Activated gamma-delta T cell treated with Interleukin-2 at 50 U/mL for 16 hours (primary cell): ENCODE measurements at places on chromosomes 13 and 19.

GRCh38 chr13:110628477-110628793 lies 13.1 kb downstream of the NAXD start:
- no peak for DNase-seq

- no peak for DNase-seq
Measured at GRCh38 chr13:37382146-37382545, 216.4 kb downstream of the POSTN start.

DNA sequence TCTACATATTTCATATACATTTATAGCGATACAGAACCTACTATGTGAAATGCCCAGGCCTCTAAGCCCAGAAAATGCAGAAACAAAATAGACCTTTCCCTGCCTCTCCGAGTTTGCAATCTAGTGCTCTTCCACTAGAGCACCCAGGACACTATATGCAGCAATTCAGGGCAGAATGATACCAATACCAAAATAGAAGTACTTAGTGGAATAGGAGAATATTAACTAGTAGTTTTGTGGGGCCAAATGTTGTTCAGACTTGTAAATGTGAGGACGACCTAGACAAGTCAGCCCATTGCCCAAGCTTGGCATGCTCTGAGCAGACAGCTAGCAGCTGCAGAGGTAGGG lies 35.8 kb upstream of the FLT1 start:
- DNase-seq: no peak

- no peak for DNase-seq
Measured at GRCh38 chr13:48510698-48511097, 22.2 kb downstream of the RCBTB2 start.

DNA sequence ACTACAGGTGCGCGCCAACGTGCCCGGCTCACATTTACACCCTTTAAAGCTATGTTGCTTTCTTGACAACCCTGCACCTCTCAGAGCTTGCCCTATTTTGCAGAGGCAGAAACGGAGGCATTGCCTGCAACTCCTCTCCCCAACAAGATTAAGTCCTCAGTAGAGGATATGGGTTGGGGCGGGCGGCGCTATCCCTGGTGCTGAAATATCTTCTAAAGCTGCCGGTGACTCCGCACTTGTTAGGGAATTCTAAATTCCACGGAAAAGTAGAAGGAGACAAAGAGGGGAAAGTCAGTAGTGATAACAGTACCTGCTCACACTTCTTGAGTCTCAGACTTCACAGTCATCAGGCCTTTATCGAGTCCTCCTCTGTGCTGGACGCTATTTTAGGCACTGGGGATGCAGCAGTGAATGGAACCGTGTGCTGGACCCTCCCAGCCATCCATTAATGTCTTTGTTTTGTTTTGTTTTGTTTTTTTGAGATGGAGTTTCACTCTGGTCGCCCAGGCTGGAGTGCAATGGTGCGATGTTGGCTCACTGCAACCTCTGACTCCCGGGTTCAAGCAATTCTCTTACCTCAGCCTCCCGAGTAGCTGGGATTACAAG lies 18.0 kb downstream of the SLC5A5 start:
- no peak for DNase-seq

DNA sequence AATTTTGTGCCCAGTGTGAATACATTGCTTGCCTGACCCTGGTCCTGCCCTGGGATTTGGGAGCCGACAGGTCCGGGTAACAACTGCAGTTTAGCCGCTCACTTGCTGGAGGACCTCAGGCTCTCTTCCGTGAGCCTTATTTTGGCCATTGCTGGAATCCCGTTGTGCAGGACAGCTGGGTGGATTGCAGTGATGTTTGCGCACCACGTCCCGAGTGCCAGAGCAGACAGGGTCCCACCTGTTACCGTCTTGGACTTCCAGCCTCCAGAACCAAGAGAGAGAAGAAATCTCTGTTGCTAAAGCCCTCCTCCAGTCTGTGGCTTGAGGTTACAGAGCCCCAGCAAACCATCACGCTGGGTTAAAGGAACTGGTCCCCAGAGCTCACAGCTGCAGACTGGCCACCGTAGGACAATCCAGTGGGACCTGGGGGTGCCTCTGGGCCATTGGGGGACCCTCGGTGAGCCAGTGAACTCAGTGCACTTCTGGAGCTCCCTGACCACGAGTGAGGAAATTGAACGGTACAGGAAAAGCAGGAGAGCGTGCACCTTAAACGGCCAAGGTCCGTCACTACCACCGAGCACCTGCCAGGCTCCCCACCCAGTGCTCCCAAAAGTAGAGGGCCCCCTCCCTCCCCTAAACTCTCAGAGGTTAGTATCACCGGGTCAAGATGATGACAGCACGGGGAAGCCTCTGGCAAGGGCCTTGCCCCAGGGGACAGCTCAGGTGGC lies 92.9 kb downstream of the GNG7 start:
- DNase-seq: no peak

- no peak for DNase-seq
Measured at GRCh38 chr13:66558506-66558905, 671.6 kb downstream of the PCDH9 start.

DNA sequence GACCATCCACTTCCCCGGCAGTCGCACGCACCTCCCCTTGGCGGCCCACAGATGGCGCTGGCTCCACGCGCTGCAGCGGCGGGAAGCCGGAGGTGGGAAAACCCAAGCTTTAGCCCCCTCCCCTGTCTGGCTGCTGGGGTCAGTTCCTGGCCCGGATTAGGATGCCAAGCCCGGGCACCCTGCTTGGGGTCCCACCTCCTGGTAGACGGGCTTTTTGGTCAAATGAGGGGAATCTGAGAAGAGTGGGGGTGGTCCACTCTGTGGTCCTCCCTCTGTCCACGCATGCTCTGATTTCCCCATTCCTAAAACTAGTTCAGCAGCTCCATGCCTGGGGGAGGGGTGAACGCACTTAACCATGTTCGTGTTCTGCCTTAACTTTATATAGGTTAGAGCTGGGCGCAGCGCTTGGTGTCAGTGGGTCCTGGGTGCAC lies 8.1 kb upstream of the ADGRE2 start:
- no peak for DNase-seq

GRCh38 chr19:294946-295686 lies 3.9 kb upstream of the PLPP2 start:
- peak; percentile 44 for DNase-seq

GRCh38 chr13:59991395-59991794 lies 172.3 kb downstream of the DIAPH3 start:
- no peak for DNase-seq

- no peak for DNase-seq
Measured at GRCh38 chr13:32496599-32497160, 41.9 kb downstream of the N4BP2L2 start.

- DNase-seq: no peak
Measured at GRCh38 chr13:78228940-78229339, 310.3 kb upstream of the EDNRB start.

- no peak for DNase-seq
Measured at GRCh38 chr13:111411151-111411858, 90.9 kb downstream of the TEX29 start.

DNA sequence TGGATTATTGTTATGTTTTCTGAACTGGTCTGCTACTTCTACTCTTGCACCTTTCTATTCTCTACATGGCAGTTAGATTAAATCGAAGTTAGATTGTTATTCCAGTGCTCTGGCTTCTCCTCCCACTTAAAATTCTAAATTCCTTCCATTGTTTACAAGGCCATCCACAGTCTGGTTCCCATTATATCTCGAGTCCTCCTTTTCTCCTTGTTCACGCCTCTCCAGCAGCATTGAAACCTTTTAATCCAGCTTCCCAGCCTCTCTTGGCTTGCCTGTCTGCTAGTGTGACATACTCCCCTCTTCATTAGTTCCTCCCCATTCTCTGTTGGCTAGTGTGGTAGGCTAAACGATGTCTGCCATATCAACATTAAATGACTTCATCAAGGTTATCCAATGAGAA lies 54.5 kb downstream of the DNAJC15 start:
- DNase-seq: no peak

DNA sequence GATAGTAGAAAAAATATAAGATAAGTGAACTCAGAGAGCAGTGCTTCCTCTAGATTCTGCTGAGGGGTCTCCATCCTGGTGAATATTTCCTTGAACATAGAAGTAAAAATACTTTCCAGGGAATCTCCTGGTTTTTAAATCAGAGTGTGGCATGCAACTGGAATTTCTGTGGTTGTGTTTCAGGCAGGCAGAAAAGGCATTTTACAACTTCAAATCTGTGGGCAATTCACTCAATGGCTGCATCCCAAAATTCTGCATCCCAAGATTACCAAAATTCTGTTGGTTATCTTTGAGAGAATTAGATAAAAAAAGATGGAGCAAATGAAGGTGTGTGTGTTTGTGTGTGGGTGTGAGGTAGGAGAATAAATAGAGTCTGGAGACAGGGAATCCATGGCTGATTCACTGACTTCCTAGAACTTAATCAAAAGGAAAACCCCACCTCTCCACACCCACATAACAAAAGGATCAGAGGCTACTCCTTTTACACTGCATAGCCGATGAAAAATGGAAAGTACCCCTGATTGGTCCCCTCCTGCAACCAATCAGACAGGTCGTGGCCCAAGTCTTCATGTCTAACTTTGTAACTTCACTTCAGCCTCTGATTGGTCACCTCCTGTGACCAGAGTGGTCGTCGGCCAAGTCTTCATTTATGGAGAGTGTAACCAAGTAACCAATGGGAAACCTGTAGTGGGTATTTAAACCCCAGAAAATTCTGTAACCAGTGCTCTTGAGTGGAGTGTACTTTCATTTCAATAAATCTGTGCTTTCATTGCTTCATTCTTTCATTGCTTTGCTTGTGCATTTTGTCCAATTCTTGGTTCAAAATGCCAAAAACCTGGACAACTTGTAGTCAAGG lies 112.8 kb downstream of the DLEU7 start:
- no peak for DNase-seq

- DNase-seq: no peak
Measured at GRCh38 chr13:51723529-51723928, 80.4 kb downstream of the DHRS12 start.

- no peak for DNase-seq
Measured at GRCh38 chr19:19661675-19662251, 1.7 kb downstream of the ATP13A1 start.

DNA sequence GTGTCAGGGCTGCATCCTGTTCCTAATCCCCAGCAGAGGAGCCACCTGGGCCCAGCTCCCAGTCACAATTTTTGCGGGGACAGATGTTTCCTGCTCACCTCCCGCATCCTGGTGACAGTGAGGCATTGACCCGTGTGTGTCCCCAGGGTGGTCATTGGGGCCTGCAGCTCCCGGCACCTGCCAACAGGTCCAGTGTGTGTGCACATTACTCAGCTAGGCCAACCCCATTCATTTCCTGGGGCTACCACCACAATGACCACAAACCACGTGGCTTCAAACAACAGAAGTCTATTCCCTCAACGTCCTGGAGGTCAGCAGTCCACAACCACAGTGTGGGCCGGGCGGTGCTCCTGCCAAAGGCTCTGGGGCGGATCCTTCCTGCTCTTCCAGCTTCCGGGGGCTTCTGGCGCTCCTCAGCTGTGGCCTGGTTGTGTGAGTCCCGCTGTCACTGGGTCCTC lies 11.9 kb upstream of the F2RL3 start:
- DNase-seq: no peak

GRCh38 chr19:10670876-10671804 lies 17.0 kb downstream of the ILF3 start:
- DNase-seq: no peak

GRCh38 chr19:41166944-41167804 lies 25.8 kb upstream of the CYP2S1 start:
- no peak for DNase-seq

- no peak for DNase-seq
Measured at GRCh38 chr13:73465617-73465971, 406.8 kb downstream of the KLF5 start.

DNA sequence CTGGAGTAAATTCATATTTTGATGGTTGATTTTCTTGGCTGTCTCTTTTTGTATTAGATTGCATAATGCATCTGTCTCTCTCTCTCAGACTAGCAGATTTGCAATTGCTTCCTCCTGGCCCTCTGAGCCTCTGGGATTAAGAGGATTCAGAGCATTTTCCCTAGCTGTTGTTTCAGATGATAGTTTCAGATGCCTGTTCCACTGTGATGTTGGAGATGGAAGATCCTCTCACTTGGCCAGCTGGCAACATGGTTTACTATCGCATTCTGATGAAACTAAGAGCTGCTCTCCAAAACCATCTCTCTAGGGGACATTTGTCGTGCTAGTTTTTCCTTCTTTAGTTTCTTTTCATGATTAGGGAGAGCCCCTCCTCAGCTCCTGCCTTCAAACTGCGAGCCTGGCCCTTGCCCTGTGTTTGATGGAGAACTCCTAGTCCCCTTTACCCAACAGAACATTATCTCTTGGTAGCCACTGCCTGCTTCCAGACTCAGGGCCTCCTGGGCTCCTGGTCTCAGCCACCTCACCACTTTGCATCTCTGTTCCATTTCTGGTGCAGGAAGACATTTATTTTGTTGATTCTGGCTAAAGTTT lies 244.6 kb downstream of the B3GLCT start:
- no peak for DNase-seq

DNA sequence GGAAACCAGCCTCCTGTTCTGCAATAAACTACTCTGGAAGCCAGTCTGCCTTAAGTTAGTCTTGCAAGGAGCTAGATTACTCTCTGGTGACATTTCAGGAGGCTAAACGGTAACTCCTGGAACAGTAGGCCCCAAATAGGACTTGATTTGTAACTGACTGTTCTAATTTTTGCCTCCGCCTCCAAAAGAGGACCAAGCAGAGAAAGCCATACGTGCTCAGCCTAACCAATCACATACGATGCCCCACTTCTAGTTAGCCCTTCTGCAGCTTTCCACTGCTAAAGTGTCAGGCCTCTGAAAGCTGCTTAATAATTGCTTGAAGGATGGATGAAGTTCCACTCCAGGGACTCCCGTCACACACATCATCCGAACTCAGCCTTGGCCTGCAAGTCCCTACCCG lies 744 bp downstream of the ZNF805 start:
- no peak for DNase-seq

DNA sequence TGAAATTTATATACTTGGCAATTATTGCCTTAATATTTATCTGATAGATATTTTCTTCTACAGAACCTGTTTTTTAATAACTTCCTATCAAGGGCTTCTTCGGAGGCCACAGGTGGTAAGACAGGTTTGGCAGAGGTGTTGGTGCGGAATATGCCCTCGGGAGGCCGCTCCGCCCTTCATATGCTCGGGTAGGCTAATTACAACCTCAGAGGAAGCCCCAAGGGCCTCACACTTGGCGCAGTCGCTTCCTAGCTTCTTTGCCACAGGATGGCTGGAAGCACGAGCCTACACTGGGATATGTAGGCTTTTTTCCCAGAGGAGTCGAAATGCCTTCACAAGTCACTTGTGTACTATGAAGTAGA lies 68.8 kb downstream of the LMO7 start:
- no peak for DNase-seq

GRCh38 chr13:32629866-32630265 lies 43.6 kb downstream of the PDS5B start:
- no peak for DNase-seq

- no peak for DNase-seq
Measured at GRCh38 chr19:34818270-34818669, 45.3 kb upstream of the ZNF599 start.
